ENCODE measurements at places on chromosomes 7 and 10. TPM values are rescaled to one million over a fixed set of nuclear protein-coding genes. Genes with fewer than 3 reads are reported as not detected.

LRRD1 gene
- not detected for total RNA-seq

CPEB3 gene
- 2.4 TPM for total RNA-seq

MMD2 gene
- not detected for total RNA-seq

WEE2 gene
- not detected for total RNA-seq

OPN1SW gene
- not detected for total RNA-seq

INA gene
- not detected for total RNA-seq

SLC39A12 gene
- total RNA-seq, result not detected

FRMPD2 gene
- not detected for total RNA-seq

GIMAP6 gene
- 93.3 TPM for total RNA-seq

CNNM2 gene
- total RNA-seq, result 8.1 TPM

CYP3A4 gene
- total RNA-seq, result not detected

TUBAL3 gene
- total RNA-seq, result not detected

LRRC18 gene
- total RNA-seq, result 0.16 TPM

SFRP5 gene
- 0.42 TPM for total RNA-seq

TMEM176A gene
- not detected for total RNA-seq

GPR26 gene
- not detected for total RNA-seq

PNLIPRP1 gene
- not detected for total RNA-seq

ACSM6 gene
- not detected for total RNA-seq

EBF3 gene
- total RNA-seq, result not detected

FZD1 gene
- 0.24 TPM for total RNA-seq

BLNK gene
- total RNA-seq, result not detected

CALML5 gene
- not detected for total RNA-seq

ASIC3 gene
- total RNA-seq, result 3.2 TPM

PRTFDC1 gene
- total RNA-seq, result 2.9 TPM
